Fibroblast of pulmonary artery (primary cell): ENCODE measurements at places on chromosomes 5 and 9.

DNA sequence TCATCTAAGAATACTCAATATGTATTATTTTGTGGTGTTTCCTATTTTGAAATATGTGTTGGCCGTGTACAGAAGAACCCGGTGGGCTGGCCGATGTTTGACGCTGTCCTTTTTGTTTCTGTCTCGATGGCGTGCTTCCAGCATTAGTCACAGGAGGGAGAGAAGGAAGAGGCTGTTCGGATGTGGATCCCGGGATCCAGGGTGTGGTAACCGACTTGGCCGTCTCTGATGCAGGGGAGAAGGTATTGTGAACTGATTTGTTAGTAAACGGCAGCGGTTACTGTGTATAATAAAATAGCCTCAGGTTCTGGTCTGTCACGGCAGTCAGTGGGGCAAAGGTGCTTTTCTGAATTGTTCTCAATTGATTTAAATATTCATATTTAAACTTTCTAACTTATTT is 275.0 kb downstream of the ARHGEF28 start:
- peak; percentile 94 for DNase-seq

- no peak for DNase-seq
Observed at GRCh38 chr9:105457560-105458294, 9.9 kb downstream of the FSD1L start.

GRCh38 chr9:764105-764524 is 77.4 kb upstream of the DMRT1 start:
- peak; percentile 77 for DNase-seq

DNA sequence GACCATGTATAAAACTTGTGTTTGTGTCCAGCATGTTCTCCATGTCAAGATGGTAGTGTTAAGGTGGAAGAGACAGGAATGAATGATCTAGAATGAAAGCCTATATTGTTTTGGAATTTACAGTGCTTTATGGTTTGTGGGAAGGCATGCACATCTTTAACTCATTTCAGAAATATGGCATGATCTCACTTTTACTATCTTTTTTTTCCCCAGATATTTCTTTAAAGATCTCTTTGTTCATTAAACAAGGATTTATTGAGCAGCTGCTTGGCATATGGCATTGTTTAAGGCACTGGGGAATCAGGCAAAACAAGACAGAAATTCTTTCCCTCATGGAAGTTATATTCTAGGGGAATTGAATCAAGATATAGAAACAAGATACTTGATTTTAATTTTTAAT is 51.7 kb downstream of the SLC12A2 start:
- DNase-seq = no peak

GRCh38 chr5:100303216-100303615 is 232.0 kb upstream of the FAM174A start:
- no peak for DNase-seq

GRCh38 chr5:35488055-35488454 is 129.6 kb upstream of the SPEF2 start:
- DNase-seq = no peak

- no peak for DNase-seq
Observed at GRCh38 chr9:103991698-103992097, 102.4 kb upstream of the SMC2 start.

DNA sequence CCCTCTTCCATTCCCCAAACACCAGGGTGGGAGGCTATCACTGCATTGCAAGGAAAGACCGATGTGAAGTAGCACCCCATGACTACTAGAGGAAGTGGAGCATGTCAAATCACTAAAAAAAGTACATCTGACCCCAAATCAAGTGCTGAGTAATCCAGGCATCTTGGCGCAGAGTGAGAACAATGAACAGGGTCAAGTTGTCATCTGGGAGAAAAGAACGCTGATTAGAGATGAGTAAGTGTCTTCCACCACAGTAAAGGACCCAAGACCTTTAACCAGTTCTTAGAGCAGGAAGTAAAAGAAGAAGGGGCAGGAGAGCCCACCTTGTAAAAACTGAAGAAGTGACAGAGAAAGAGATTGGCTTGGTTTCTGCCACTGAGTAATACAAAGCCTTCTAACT is 75.0 kb upstream of the RAD23B start:
- DNase-seq = peak; percentile 46

- no peak for DNase-seq
Observed at GRCh38 chr9:99563364-99563763, 258.3 kb upstream of the NR4A3 start.

DNA sequence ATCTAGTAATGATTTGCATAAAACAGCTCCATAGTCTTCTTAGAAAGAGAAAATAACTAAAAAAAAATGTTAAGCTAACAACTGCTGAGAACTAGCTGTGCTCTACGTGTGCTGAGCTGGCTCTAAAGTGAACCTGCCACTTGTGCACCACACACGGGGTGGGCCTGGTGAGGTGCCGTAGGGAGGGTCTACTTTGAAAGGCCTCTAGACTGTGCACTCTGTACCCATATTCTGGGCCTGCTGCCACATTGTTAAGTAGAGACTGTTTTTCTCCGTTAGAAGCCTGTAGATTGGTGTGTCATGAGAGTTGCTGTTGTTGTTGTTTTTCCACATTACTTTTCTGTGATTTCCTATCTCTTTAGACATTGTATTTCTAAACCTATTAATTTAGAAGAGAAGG is 93.9 kb downstream of the CD180 start:
- no peak for DNase-seq

GRCh38 chr9:126965077-126965476 is 50.5 kb downstream of the RALGPS1 start:
- no peak for DNase-seq

- DNase-seq = no peak
Observed at GRCh38 chr5:148972396-148972795, 90.5 kb downstream of the SH3TC2 start.

- DNase-seq = no peak
Observed at GRCh38 chr9:133274236-133275104, 531 bp downstream of the ABO start.

GRCh38 chr5:1386274-1386717 is 41.4 kb upstream of the CLPTM1L start:
- peak; percentile 44 for DNase-seq

DNA sequence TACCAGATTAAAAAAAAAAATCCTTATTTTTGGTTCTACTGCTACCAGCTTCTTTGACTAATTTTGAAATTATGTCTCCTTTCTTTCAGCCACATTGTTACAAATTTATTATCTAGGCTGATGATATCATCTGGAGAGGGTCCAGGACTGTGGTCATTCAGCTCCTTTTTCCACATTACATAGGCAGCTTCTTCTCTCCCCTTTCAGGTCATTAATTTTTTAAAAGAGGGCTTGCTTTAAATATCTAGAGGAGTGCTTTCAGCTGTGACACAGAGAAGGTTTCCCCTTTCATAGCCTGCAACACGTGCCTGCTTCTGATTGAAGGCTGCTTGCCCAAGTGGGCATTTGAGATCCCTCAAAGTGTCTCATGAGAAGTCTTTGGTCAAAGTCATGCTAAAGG is 155.7 kb upstream of the PAPPA start:
- DNase-seq = peak; percentile 88

DNA sequence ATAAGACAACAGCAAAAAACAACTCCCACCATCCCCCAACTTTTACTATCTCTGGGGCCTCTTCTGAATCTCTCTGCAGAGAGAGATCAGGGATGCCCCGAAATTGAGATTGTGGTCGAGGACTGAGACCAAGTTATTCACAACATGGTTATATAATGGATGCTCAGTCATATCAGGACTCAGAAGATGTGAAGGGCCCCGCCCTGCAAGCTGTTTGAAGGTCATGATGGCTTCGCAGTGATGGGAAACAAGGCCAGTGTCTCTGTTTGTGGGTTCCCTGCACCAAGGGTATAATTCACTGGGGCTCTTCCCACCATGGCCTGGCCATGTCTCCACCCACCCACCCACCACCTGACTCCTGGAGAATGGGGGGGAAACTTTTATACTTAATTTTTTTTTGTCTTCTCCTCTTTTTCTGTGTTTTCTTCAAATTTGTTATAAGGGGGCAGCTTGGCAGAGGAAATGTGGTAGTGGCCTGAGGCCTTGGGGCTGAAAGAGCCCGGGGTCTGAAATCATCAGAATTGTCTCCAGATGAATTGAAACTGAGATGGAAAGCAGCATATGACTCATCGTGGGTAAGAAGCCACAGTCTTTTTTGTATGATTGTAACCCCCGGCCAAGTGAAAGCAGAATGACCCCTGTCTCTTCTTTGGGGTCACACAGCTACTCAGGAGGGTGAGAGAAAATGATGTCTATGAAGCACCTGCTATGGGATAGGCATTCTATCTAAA is 15.0 kb upstream of the TEX48 start:
- DNase-seq = no peak

DNA sequence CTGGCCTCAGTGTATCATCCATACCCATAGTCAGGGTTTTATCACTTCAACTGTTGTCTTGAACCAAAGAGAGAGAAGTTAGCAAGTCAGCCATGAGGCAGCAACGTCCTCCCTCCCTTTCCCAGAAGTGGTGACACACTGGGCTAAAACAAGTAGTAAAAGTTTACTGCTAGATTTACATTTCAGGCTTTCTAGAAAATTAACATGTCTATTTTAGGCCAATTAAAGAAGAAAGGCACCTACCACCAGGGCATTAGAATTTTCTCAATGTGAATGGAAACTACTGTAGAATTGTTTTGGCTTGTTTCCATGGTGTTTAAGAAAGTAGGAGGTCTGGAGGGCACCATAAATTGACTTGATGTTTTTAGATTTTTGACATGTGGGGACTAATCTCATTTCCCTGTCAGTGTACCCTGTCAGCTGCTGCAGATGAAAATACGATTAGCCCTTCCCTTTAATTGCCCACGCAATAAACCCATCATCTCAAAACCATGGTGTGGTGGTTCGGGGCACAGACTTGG is 121.8 kb upstream of the ELL2 start:
- DNase-seq = no peak

- no peak for DNase-seq
Observed at GRCh38 chr9:37676411-37676830, 25.7 kb downstream of the FRMPD1 start.

DNA sequence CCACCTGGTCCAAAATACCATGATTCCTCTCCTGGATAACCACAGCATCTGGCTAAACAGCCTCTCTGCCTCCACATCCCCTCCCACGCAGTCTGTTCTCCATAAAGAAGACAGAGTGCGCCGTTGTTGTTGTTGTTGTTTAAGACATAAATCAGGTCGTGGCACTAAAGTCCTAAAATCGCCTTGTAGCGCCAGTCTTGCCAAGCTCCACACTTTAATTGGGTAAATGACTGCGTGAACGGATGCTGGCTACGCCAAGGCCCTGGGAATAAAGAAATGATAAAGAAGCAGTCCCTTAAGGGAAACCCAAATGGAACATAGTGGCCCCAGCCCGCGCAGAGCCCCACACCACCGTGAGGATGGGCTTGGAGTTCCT is 364 bp upstream of the SFXN1 start:
- peak; percentile 26 for DNase-seq

DNA sequence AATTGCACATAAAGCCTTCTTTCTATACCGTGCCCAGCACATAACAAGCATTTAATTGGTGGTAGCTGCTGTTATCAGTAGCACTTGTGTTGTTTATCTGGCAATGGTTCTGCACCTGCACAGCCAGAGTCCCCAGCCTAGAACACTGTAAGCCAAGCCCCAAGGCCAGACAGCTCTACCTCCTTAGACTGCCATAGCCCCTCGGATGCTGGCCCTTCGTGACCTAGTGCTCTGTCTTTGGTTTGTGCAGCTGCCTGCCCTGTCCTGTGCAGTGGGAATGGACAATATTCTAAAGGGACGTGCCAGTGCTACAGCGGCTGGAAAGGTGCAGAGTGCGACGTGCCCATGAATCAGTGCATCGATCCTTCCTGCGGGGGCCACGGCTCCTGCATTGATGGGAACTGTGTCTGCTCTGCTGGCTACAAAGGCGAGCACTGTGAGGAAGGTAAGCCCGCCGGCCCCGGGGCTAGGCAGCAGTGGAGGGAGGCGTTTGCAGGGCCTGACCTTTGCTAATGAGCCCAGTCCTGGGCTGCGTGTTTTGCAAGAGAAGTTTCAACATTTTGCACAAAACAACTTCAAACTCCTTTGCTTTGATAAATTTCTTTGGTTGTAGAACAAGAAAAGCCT is 173.3 kb upstream of the WWC1 start:
- no peak for DNase-seq

DNA sequence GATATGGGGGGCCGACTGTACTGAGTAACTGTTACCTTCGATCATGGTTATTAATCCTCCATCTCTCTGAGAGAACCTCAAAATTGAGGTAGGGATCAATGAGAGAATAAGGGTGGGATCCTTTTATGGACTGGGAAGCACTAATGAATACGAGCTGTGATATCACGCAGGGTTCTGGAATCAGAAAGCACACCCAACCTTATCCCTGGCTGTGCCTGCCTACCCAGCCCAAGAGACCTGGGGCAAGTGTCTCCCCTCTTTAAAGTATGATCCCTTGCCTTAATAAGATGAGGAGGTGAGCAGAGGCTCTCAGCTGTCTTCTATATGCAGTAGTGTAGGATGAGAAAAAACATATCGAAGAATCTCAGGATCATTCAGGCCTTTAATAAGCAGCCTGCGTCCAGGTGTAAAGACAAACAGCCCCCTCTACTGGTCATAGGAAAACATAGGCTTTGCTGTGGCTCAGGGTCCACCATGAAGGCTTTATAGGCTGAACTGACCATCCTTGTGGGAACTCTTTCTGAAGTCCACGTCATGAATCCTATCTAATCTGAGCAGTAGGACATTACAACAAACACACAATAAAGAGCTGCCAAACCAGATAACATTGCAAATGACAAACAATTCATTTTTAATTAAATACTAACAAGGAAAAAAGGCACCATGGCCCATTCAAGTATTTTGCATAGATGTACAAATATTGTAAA is 16.8 kb downstream of the NIPAL4 start:
- DNase-seq = peak; percentile 81

- DNase-seq = peak; percentile 65
Observed at GRCh38 chr5:159341906-159342310, 11.6 kb upstream of the IL12B start.

DNA sequence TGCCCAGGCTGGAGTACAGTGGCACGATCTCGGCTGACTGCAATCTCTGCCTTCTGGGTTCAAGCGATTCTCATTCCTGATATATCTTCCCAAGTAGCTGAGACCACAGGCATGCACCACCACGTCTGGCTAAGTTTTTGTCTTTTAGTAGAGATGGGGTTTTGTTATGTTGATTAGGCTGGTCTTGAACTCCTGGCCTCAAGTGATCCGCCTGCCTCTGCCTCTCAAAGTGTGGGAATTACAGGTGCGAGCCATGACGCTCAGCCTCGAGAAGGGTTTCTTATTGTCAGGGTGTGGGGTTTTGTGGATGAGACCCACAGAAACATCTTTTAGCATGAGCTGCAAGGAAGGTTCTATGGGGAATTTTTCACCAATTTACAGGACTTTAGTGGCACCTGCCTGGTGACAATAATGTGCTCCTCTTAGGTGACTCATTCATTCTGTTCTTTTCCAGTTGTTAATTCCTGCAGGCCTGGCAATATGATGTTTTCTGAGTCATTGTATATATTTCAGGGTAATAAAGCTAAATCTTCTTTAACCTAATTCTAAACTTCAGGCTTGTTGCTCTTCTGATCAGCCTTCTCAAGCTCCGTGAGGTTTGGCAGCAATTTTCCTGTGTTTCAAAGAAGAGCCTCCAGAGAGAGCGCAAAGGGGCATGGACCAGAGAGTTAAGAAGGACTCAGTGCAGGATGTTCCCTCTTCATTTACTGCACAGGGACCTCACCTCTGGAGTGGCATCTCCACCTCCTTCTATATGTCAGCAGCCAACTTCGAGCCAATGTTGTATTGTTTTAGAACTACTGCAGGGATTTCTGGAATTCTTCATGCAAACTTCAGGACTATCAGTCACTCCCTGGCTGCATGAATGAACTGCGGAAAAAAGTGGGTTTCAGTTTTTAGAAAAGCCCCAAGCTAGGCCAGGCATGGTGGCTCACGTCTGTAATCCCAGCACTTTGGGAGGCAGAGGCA is 77.8 kb upstream of the ZNF618 start:
- no peak for DNase-seq

- no peak for DNase-seq
Observed at GRCh38 chr9:108149326-108149725, 659.8 kb upstream of the KLF4 start.
